ENCODE measurements at places on chromosomes 3 and 15. TPM values are rescaled to one million over a fixed set of nuclear protein-coding genes. Genes with fewer than 3 reads are reported as not detected.

Gene KLHDC8B
- polyA plus RNA-seq: 8.9 TPM

DNA sequence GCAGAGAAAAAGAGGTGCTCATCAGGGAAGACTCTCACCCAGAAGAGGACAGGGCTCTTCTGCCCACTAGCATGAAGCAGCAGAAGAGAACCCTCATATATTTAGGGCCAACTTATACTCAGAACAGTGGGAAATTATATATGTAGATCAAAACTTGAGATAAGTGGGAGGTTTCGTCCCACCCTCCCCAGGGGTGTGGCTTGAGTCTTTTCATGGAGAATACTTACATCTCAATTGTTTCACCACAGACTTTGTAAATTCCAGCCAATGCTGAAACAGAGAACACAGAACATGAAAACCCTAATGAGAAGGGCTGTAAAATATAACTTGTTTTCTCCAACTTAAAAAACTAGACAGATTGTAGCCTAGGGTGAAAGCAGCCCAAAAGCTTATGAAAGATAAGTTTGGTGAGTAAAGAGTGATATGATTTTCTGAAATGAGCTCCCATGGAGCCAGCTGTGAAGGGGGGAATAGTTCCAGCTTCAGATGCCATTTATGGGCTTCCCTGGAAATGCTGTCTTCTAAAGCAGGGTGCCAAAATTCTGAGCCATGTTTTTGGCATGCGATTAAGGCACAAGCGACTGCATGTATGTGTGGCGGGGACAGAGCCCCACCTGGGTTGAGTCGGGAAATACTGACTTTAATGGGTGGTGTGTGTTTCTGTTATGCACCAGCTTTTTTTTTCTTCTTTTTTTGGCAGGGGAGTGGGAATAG is 92.9 kb downstream of the WDR76 start:
- no peak for DNase-seq

GRCh38 chr3:159764490-159765029 is 224.1 kb upstream of the IL12A start:
- DNase-seq: no peak

Gene A4GNT
- polyA plus RNA-seq: not detected

Gene IL16
- 0.05 TPM for polyA plus RNA-seq

All from A549 (cell line).